ENCODE measurements at places on chromosomes 7 and 10. TPM values are rescaled to one million over a fixed set of nuclear protein-coding genes. Genes with fewer than 3 reads are reported as not detected.

MSMB gene
- not detected for total RNA-seq

OR2A7 gene
- total RNA-seq, result not detected

FAS gene
- 30.9 TPM for total RNA-seq

LRRTM3 gene
- total RNA-seq, result not detected

SEMA4G gene
- total RNA-seq, result 9.2 TPM

LLCFC1 gene
- not detected for total RNA-seq

DYNC1I1 gene
- 0.13 TPM for total RNA-seq

CLRN3 gene
- 0.07 TPM for total RNA-seq

SFTPA2 gene
- total RNA-seq, result not detected

CPA5 gene
- not detected for total RNA-seq

PRPS1L1 gene
- total RNA-seq, result not detected

VPS50 gene
- 7.0 TPM for total RNA-seq

VAX1 gene
- total RNA-seq, result 1.5 TPM

CYP2E1 gene
- total RNA-seq, result 0.11 TPM

EEPD1 gene
- total RNA-seq, result 58.3 TPM

TRIM73 gene
- 2.7 TPM for total RNA-seq

INMT gene
- not detected for total RNA-seq

CACNB2 gene
- not detected for total RNA-seq

OR6B1 gene
- not detected for total RNA-seq

IFIT1B gene
- total RNA-seq, result not detected

OPN1SW gene
- total RNA-seq, result not detected

CYP2W1 gene
- 0.05 TPM for total RNA-seq

PIK3CG gene
- total RNA-seq, result not detected

SLC13A1 gene
- not detected for total RNA-seq

GCK gene
- total RNA-seq, result not detected

C7orf33 gene
- not detected for total RNA-seq

CAV2 gene
- total RNA-seq, result 168 TPM

TUBAL3 gene
- total RNA-seq, result 0.24 TPM

CCDC126 gene
- 4.2 TPM for total RNA-seq

PHYHIPL gene
- total RNA-seq, result 0.59 TPM

TPK1 gene
- total RNA-seq, result 3.6 TPM

RSU1 gene
- total RNA-seq, result 100.0 TPM

UNC5B gene
- total RNA-seq, result 2.8 TPM

PON1 gene
- 0.79 TPM for total RNA-seq

ADAM8 gene
- 2.7 TPM for total RNA-seq

VENTX gene
- not detected for total RNA-seq

INA gene
- 18.6 TPM for total RNA-seq

ZNF138 gene
- total RNA-seq, result 3.0 TPM

EBLN1 gene
- total RNA-seq, result not detected

SLC25A13 gene
- 36.1 TPM for total RNA-seq

SLC13A4 gene
- not detected for total RNA-seq

Data from A549 treated with dexamethasone at 1 μM for 4 hours (cell line).